ENCODE measurements at places on chromosomes 5 and 9. TPM values are rescaled to one million over a fixed set of nuclear protein-coding genes. Genes with fewer than 3 reads are reported as not detected.

- no peak for DNase-seq
Measured at GRCh38 chr9:122053064-122053463, 40.0 kb downstream of the TTLL11 start.

GRCh38 chr5:141811287-141812155, 66.7 kb downstream of the PCDH1 start:
- no peak for DNase-seq

The GFPT2 gene
- 7.7 TPM for polyA plus RNA-seq

The BICD2 gene
- polyA plus RNA-seq = not detected
